D341Med (cell line): ENCODE measurements at places on chromosomes 16 and 17.

DNA sequence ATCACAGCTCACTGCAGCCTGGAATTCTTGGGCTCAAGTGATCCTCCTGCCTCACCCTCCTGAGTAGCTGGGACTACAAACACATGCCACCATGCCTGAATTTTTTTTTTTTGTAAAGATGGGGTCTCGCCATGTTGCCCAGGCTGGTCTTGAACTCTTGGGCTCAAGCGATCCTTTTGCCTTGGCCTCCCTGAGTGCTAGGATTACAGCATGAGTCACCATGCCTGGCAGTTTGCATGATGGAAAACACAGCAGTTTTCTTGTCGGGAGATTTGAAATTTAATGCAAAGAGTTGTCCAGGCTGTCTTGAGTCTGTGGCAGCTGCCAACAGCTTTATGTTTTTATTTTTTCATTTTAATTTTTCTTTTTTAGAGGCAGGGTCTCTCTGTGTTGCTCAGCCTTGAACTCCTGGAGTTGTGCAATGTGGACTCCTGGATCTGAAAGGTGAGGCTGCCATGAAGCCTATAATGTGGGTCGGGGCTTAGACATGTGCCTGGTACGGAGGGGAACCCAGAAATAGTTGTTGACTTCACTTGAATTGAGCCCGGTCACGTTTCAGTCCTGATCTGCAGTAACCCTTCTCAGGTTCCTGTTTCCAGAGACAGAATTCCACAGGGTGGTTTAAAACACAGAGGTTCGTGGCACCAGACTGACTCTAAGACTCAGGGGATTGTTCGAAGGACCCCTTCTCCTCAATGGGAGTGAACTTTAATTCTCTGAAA is 18.7 kb downstream of the CD300A start:
- DNase-seq = no peak

GRCh38 chr17:13311306-13311705 is 290.4 kb downstream of the HS3ST3A1 start:
- DNase-seq = no peak

DNA sequence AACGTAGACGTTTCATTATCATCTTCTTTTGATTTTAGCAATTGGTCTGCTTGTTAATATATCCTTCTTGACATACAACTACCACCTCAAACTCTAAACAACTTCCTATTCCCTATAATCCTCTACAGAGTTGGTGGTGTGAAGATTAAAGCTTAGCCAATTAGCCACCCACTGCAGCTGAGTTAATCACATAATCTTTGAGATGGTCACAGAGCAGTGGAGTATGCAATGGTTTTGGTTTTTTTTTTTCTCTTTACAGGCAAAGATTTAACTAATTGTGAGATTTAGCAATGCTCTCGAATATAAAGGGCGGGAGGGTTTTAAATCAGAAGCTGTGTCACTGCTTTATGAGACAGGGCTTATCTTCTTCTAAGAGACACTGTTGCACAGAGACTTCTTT is 37.0 kb downstream of the STX8 start:
- DNase-seq = peak; percentile 43

GRCh38 chr17:81057079-81057730 is 22.3 kb downstream of the BAIAP2 start:
- DNase-seq = peak; percentile 88

DNA sequence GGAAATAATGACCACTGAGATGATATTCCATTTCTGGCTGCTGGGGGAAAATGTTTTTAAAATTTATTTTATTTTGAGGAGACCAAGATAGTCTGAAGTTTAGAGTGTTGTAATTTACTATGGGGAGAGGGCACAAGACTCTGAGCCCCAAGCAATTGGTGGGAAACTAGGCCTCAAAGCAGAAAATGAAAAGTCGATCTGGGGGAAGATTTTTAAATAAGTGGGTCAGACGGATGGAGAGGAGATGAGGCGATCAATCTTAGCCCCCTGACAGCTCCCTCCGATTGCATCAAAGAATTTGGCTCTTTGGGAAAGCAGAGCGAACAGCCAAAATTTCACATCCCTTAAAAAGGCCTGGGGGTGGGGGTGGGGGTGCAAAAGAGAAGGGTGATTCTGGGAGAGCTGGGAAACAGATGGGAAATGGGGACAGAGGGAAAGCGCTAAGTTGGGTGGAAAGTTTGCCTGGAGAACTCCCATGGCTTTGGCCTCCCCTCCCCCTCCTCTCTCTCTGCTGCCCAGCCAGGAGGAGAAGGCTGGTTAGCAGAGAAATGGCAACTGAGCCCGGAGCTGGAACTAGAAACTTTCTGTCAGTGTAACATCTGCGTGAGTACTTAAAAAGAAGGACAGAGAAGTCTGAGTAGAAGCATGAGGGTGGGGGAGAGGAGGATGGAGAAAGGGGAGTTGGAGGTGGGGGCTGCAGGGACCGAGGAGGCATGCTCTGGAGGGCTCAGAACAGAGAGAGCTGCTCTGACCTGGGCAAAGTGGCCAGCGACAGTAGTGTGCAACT is 1.4 kb upstream of the HOXB2 start:
- no peak for DNase-seq

- DNase-seq = no peak
These were observed 25.1 kb upstream of the CNOT1 start for GRCh38 chr16:58654560-58655214.

GRCh38 chr17:69609473-69610305 is 195.2 kb downstream of the MAP2K6 start:
- DNase-seq = peak; percentile 60

DNA sequence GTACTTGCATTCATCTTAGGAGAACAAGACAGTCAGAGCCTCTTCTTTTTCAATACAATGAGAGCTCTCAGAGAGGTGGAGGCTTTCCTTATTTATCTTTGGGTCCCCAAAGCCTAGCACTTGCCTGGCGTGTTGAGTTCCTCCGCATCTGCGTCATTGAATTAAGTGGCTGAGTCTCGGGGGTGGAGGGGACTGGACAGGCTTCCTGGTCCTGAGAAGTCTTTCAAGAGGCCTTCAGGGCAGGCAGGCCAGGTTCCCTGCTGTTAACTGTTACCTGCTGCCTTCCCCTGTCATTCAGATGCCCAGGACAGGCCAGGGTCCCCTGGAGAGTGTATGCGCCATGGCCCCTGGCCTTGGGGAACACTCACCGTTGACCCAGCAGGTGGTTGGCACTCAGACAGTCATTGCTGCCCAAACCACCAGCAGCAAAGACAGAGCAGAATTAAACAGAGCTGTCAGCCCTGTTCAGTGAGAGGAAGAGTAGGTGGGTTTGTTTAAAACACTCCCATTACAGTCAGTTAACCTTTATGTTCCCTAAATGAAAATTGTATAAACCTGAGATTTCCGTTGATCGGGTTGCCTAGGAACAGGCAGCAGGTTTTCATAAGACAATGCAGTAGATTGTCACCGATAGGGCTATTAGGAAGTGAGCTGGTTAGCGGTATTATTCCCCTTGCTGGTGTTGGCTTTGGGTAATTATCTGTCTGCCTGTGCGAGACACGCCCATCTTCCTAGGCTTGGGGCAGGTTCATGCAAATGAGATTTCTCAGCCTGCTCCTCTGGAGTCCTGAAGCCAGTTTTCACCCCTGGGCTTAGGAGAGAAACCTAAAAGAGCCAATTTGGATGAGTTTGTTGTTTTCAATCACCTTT is 132.7 kb downstream of the CCDC182 start:
- peak; percentile 79 for DNase-seq

- DNase-seq = no peak
These were observed 135.6 kb downstream of the GAS7 start for GRCh38 chr17:10062691-10063385.

- DNase-seq = peak; percentile 98
These were observed 471.6 kb downstream of the SOX9 start for GRCh38 chr17:72592242-72592966.

GRCh38 chr17:8117367-8117979 is 841 bp downstream of the ALOXE3 start:
- DNase-seq = no peak

- DNase-seq = no peak
These were observed 487 bp downstream of the SRL start for GRCh38 chr16:4241258-4241927.

- DNase-seq = no peak
These were observed 54.3 kb downstream of the MRM1 start for GRCh38 chr17:36655726-36656125.

GRCh38 chr17:67831268-67831667 is 6.0 kb downstream of the BPTF start:
- DNase-seq = no peak

- DNase-seq = peak; percentile 85
These were observed at the start of gene IKZF3 for GRCh38 chr17:39863918-39864746. TSS of gene IKZF3 (minus strand) at chr17:39864312. CDS start at chr17:39864126, 186 bp downstream.

DNA sequence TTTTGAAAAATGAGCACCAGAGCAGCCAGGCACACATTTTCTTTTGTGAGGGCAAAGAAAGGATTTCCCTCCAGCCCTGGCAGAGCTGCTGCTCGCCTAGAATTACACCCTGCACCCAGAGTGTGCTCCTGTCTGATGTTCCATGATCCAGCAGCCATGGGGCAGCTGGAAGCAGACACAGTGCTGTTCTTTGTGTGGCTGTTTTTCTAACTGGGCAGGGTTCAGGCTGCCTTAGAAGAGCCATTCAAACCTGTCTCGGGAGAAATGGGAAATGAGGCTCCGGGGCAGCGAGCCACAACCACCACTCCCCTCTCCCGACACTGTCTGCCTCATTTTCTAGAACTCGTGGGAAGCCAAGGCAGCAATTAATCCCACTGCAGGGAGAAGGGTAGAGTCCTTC is 28.9 kb downstream of the LITAF start:
- no peak for DNase-seq

- DNase-seq = no peak
These were observed 158.1 kb downstream of the CHD9 start for GRCh38 chr16:53212893-53213223.

GRCh38 chr16:88807142-88807625 is 3.6 kb downstream of the CDT1 start:
- DNase-seq = no peak

GRCh38 chr17:19337712-19338023 is 24.9 kb downstream of the B9D1 start:
- DNase-seq = no peak

- DNase-seq = no peak
These were observed 23.3 kb upstream of the CDRT4 start for GRCh38 chr17:15490634-15491261.

DNA sequence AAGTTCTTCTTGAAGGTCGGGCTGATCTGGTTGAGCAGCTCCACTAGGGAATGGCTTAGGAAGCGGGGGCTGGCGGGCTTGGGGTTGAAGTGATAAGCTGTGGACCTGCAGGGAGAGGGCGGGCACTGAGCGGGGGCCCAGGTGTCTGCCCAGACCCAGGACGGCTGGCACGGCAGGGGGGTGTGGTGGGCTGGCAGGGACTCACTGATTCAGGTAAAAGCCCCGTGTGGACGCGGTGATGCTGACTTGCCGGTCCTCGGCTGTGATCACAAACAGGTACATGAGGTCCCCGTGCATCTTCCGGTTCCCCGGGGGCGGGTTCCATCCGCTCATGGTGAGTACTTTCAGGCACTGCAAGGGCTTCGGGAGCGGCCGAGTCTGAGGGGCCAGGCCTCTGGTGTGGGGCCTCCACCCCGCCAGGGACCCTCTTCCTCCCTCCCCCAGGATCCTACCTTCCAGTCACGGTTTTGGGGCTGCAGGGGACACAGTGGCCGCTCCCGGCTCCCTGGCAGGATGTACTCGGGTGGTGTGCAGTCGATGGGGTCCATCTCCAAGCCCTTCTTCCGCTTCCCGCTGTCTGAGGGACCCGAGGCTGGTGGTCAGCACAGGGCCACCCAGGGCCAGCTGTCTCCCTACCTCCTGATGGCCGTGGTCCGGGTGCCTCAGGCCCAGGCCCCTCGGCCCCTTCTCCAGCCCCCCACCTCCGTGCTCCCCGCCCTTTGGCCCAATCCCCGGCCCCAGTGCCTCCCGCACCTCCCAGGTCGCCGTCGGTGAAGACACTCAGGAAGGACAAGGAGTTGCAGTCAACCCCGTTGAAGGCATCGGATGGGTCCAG is 10.2 kb downstream of the CLUH start:
- peak; percentile 4 for DNase-seq

DNA sequence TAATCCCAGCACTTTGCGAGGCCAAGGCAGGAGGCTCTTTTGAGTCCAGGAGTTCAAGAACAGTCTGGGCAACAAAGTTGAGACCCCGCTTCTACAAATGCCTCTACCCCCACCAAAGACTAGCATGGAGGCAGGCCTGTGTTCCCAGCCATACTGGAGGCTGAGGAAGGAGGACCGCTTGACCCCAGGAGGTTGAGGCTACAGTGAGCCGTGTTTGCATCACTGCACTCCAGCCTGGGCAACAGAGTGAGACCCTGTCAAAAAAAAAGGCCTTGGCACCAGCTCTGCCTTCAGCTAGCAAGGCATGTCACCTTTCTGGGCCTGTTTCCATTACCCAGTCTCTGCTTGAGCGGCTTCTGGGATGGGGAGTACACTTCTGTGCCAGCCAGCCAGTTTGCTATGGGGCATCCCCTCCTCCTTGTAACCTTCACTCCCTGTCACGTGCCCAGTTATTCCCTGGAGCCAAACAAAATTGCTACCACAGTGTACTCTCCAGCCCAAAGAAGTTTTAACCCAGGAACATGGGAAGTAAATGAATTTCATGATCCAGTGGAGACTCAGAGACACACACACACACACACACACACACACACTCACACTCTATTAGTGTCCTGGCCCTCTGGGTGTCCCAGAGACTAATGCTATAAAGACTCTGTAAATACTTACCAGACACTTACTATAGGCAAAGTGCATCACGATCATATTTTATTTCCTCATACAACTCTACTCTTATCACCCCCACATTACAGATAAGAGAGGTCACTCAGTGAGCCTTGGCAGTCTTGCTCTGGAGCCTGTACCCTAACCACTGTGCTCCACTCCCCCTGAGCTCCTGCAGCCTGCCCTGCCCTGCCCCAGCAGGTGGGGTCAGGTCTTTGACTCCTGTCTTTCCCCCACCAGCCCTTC is 2.5 kb downstream of the CISD3 start:
- DNase-seq = no peak

DNA sequence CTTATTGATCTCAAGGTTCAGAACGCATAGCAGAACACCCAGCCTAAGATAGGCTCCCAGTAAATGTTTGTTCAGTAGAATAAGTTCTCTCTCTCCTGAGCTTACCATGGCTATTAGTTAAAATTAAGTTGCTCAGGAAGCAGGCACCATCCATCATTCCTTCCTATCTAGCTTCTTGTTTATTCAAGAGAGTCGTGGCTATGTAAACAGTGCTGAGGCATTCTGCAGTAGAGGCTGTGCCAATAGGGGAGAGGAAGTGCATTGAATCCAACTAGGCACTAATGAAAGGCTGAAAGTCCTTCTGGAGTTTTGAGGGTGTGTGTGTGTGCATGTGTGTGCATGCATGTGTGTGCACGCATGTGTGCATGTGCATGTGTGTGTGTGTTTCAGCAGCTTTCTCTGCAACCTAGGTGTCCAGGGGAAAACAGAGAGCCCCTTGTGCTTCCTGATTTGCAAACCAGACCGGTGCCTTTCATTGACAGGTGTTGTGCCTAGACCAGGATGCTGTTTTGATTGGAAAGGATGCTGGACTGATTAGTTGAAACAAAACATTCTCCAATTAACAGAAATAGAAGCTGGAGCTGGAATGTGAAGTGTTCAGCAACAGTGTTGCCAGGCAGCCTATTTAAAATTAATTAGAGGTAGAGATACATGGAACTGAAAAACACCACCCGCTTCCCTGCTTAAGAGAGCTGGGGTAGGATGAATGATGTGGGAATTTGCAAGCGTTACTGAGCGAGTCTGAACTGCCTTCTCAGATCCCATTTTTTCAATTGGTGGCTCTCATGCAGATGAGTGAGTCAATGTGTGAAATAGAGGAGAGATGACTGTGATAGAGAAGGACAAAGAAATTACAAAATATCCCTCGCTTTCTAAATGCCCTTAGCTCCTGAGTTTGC is 103.3 kb upstream of the CLEC3A start:
- DNase-seq = no peak

GRCh38 chr16:17404941-17405689 is 65.6 kb downstream of the XYLT1 start:
- no peak for DNase-seq

GRCh38 chr17:28949185-28950016 is 1.9 kb downstream of the PHF12 start:
- DNase-seq = peak; percentile 79
